ENCODE measurements at places on chromosomes 2 and 18.

DNA sequence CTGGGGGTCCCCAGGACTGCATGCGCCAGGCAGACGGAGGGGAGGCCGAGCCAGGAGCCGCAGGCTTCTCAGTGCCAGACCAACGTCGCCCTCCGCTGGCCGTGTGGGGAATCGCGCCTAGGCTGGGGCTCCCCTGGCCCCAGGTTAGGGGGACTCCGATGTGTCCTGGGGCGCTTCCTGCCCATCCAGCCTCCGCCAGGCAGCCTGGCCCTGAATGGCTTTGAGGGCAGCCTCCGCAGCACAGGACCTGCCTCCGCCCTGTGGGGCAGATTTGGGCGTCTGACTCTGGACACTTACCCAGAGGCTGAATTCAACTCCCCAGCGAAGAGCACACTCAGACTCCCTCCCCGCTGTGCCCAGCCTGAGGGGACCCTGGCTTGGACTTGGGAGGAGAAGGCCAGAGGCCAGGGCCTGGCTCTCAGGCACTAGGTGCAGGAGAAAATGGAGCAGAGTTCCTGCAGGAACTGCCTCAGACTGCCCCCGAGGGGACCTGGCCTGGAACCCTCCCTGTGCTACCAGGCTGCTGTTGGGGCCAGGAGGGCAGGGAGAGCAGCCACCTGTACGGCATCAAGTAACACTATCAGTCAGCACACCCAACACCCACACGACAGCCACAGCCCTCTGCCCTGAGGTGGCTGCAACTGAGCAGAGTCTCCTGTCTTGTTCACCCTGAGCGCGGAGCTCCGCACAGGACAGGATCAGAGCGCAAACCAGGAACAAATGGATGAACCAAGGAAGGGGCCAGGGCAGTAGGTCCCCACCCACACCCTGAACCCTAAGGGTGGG is 597 bp upstream of the TEKT4 start:
- DNase-seq = no peak

- DNase-seq = no peak
Observed at GRCh38 chr18:51506811-51507210, 309.3 kb upstream of the MEX3C start.

DNA sequence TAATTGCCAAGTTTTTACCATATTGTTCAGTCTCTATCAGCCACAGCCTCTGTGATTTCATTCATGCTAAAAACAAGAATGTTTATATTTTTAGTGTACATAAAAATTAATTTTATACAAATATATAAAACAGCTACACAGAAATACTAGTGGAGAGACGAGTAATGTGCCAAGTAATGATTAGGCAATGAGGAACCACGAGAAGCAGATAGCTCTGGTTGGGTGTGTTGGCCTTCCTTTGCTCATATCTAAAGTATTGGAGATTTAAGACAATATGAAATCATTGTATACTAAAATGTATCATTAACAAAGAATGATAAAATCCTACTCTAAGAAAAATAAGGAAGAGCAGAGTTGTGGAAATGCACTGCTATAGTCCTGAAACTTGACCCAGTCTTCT is 326.7 kb downstream of the AGAP1 start:
- DNase-seq = no peak

- DNase-seq = no peak
Observed at GRCh38 chr2:201021914-201022313, 49.6 kb downstream of the HYCC2 start.

DNA sequence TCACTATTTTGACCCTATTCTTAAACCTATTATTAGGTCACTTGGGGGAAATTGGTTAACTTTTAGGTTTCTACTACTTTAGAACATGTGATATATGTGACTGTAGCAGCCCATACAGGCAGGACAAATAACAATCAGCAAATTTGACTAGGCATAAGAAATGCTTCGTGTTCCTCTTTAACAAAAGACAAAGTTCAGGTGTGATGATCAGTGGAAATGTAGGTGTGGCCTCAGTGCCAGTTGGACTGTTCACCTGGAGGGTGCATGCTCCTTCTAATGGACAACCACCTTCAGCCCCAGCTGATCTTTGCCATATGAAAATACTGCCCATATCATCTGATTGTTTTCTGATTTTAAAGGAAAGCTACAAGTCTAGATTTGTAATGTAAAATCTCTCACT is 6.4 kb downstream of the PDK1 start:
- DNase-seq = no peak

DNA sequence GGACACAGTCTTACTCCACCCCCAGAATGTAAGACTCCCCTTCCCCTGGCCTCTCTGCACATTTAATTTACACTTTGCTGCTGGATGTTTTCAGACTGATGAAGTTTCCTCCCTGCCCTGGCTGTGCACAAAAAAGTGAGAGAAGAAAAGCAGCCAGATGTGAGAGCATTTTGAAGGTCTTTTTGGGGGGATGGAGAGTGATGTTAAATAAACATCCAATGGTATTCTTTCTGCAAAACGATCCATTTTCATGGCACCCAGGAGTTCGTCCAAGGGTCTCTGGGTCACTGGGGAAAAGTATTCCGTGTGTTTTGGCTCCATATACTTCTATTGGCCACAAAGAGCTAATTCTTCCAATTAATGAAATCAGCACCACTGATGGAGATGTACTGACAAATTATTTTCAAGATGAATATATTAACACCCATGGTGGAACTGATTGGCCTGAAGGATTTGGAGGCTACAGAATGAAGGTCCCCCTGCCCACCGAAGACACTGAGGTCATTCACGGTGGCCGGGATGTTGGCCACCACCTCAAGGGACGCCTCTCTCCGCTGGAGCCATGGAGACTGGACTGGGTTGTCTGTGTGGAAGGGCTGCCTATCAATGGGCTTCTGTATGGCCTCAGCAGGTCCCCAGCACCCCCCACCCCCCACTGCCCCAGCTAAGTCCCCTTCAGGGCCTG is 107.6 kb upstream of the PKDCC start:
- DNase-seq = no peak

GRCh38 chr18:75083761-75084160 is 125.2 kb downstream of the PTGR3 start:
- no peak for DNase-seq

- no peak for DNase-seq
Observed at GRCh38 chr2:102662833-102663232, 43.5 kb downstream of the SLC9A2 start.

DNA sequence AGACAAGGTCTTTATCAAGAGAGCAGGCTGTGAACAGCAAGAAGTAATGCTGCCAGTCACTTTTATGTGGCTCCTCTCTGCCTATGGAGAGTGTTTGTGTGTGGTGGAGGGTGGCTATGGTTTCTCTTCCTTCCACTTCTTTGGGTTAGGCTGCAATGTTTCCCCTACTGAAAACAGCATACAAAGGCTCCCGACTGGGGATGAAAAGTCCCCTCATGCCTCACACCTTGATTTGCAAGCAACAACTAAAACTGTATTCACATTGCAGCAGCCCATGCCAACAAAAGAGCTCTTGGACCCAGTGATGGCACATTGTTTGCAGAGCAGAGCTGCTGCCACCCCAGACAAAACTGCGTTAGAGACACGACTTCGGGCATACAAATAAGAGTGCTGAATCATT is 301.6 kb downstream of the SLC8A1 start:
- DNase-seq = no peak

GRCh38 chr2:41283079-41283775 is 764.6 kb upstream of the PKDCC start:
- DNase-seq = no peak

GRCh38 chr2:60597346-60597745 is 43.9 kb upstream of the BCL11A start:
- DNase-seq = no peak

DNA sequence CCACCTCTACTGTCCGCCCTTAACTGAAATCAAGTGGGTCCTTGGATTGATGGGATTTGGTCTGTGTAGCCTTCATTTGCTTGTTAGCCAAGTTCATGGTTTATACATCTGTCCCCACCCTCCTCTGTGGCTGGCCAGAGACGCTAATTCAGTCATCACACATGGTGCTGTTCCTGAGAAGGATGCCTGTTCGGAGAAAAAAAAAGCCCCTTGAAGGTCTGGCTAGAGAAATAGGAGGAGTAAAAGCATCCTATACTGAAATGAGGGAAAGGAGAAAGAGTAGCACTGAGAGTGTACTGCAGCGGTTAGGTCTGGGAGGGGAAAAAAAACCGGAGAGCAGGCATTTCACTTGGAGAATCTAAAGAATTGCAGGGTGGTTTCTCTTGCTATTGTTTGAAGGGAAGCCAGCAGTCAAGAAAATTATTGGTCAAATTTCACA is 180.6 kb upstream of the EPAS1 start:
- no peak for DNase-seq

DNA sequence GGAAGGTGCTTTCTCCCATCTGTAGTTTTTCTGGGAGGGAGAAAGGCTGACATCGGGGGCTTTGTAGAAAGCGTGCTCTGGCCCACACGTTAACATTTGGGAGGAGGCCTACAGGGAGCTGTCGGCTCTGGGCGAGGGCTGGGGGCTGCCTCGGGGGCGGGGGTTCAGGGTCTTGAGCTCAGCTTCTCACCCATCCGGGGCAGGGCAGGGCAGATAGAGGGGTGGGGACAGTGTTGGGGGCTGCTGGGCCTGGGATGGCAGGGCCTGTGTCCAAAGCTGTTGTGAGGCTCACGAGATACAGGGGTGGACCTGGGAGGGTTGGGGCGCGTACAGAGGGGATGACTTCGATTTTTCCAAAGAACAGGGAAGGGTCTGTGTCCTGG is 27.0 kb downstream of the NFATC1 start:
- DNase-seq = no peak

GRCh38 chr18:23213200-23213599 is 77.9 kb downstream of the CABLES1 start:
- DNase-seq = no peak

- DNase-seq = no peak
Observed at GRCh38 chr18:37701967-37702366, 136.4 kb upstream of the CELF4 start.
